ENCODE measurements at places on chromosomes 5 and 9.
A peak's percentile ranks its signal among the peaks of the same experiment; 100 is the strongest.

DNA sequence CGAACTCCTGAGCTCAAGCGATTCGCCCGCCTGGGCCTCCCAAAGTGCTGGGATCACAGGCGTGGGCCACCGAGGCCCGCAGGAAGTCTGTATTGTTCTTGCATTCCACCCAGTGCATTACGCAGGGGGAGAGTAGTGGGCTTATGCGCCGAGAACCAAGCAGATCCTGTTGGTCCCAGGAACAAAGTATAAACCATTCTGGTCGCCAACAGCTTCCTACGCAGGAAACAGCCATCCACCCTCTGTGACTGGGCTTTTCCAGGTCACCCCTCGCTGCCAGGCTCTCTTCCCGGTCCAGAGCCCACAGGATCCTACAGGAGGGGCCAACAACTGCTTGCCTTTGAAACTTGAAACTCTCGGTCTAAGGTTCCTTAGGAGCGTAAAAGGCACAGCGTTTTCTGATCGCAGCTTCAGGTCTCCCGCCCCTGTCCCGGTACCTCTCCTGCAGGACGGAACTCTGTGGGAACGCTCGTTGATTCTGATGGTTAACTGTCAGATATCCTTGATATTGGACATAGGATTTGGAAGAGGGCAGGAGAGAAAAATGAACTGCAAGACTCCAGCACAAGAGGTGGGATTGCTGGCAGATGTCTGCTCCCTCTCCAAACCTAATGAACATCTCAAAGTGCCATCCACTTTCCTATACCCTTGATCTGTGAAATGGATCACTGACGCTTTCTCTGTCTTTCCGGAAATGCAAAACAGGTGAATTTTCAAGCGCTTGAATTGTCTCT lies 4.2 kb upstream of the ANXA2R start:
- DNase-seq = no peak

- no peak for DNase-seq
Observed at GRCh38 chr5:57303985-57304384, 130.1 kb downstream of the GPBP1 start.

DNA sequence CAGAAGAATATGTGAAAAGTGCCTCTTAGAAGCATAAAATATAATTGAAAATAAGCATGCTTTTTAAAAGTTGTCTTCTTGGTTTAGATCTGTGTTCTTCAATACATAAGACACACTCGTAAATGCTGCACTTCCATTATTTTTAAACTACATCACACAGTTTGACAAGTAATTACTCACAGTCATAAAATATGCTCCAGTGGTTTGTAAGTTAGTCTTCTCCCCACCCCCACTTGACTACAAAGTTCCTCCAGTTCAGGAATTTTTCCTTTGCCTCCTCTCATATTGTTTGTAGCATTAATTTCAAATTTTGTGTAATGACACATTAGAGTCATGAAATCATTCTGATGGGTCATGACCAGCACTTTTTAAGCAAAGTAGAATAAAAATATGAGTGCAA lies 60.3 kb upstream of the PTGER4 start:
- no peak for DNase-seq

DNA sequence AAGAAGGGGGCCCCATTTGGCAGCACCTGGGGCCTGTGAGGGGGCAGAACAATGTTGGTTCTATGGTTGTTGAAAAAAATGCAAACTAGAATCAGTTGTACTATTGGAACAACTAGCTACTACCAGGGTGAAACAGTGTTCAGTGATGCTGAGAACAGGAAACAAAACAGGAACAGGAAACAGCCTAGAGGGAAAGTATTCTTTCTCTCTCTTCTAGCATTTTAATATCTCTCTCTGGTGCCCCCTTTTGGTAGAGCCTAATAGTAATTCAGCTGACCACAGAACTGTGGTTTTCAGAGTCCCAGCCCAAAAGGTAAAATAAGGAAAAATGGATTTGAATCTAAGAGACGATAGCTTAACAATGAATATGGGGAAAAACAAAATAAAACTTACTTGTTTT lies 138.0 kb upstream of the KCNN2 start:
- DNase-seq = no peak

DNA sequence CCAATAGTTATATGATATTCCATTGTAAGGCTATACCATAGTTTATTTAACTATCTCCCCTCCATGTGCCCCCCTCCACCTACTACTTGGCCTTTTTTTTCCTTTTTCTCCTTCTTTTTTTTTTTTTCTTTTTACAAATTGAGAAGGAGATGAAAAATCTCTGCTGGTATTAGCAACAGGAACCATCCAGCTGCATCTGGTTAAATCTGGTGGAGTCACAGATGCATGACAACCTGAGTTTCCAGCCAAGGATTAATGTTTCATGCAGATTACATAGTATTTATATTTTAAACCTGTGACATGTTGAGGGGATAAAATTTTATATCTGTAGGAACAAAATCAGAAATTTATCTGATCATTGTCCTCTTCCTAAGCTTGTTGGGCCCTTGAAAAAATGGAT lies 128.5 kb upstream of the IQGAP2 start:
- DNase-seq = no peak

- DNase-seq = peak; percentile 42
Observed at GRCh38 chr9:115640887-115641286, 512.7 kb upstream of the PAPPA start.

- DNase-seq = no peak
Observed at GRCh38 chr9:89352874-89353649, 34.8 kb downstream of the SECISBP2 start.

- DNase-seq = no peak
Observed at GRCh38 chr5:140569197-140569596, 4.6 kb downstream of the SLC35A4 start.

DNA sequence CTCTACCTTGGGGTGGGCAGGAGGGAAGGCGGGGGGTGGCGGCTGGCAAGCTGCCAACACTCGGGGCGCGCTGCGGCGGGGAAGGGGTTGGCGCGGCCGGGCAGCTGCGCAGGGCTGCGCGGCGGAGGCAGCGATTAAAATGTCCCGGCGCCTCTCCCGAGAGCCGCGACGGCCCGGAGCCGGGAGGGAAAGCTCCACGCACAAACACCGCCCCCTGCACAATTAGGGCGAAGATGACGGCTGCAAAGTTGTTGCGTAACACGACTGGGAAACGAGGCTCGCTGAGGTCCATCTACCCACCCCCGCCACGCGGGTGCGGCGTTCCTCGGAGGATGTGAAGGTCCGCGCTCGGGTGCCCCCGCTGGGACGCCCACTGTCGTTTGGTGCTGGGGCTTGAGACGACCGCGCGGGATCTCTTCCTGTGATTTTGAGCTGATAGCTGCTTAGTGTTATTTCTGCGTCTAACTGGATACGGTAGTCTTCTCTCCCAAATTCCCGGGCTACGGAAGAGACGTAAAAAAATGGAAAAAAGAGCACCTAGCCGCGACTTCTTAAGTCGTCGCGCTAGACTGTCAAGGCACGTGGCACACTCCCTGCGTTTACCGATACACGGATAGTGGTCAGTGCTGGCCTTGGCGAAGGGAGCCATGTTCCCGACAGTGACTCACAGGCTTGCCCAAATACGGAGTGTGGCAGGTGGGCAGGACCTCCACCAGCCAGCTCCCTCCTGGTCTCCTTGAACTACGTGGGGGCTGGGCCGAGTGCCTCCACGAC lies 958 bp upstream of the NFIL3 start:
- peak; percentile 72 for DNase-seq

- no peak for DNase-seq
Observed at GRCh38 chr9:5326187-5326586, 13.5 kb downstream of the RLN1 start.

GRCh38 chr9:1939926-1940368 lies 75.2 kb upstream of the SMARCA2 start:
- DNase-seq = no peak

- no peak for DNase-seq
Observed at GRCh38 chr5:6708814-6709213, 4.4 kb upstream of the TENT4A start.

DNA sequence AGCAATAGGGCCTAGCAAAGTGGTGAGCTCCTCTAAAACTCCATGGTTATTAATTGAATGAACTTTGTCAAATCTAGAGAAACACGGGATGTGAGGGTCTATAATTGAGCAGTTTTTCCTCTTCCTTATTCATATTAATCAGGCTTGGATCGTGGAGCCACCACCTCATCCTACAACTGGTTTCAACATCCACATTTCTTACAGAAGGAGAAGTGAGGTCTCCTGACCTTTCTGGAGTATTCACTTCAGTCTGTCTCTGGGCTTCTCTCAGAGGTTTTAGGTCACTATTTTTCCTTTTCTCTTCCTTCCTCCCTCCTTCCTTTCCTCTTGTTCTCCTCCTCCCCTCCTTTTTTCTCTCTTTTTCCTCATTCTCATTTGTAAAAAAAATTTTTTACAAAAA lies 177.3 kb upstream of the ACTBL2 start:
- DNase-seq = no peak

DNA sequence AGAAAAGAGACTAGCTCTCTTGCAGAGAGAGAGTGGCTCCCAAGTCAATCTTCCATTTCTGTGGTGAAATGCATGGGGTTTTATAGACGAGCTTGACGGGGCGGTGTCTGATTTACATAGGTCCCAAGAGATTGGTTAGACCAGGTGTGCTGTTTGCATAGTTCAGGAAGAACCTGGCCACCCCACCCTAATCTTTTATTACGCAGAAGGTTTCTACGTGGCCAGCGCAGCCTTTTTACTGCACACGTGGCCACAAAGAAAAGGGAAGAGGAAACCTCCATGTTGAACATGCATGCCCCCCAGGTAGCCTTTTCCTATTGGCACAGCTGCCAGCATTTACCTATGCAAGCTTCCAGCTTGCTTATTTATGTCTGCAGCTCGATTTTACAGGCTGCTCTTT lies 92.1 kb downstream of the CAVIN4 start:
- no peak for DNase-seq

GRCh38 chr5:168746893-168747640 lies 167.9 kb upstream of the PANK3 start:
- DNase-seq = no peak

GRCh38 chr9:27368316-27368985 lies 71.5 kb upstream of the EQTN start:
- DNase-seq = no peak

GRCh38 chr5:125337294-125337693 lies 590.9 kb upstream of the ZNF608 start:
- no peak for DNase-seq

DNA sequence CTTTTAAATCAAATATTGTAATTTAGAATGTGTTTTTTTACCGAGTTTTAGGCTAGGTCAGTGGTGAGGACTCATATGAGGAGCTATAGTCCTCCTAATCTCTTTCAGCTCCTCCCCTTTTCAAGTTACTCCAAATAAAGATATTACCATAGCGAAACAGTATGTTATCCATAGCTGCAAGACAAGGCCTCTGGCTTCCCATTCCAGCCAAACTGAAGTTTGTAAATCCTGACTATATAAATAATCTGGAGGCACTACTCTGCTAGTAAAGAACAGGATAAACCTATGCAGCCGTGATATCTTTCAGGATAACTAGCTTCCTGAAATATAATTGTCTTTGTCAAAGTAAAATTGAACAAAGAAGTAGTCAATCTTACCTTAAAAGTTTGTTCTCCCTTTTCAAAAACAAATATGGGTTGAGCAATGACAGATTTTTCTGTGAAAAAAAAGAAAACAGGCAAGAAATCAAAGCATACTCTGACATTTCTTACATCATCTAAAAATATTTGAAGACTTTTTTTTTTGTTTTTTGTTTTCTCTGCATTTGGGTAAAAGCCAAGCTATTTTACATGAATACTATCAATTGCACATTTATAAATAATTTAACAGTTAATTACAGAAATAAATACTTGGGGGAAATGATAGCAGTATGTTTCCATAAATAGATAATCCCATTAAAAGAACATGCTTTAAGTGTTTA lies 29.3 kb upstream of the NADK2 start:
- no peak for DNase-seq

DNA sequence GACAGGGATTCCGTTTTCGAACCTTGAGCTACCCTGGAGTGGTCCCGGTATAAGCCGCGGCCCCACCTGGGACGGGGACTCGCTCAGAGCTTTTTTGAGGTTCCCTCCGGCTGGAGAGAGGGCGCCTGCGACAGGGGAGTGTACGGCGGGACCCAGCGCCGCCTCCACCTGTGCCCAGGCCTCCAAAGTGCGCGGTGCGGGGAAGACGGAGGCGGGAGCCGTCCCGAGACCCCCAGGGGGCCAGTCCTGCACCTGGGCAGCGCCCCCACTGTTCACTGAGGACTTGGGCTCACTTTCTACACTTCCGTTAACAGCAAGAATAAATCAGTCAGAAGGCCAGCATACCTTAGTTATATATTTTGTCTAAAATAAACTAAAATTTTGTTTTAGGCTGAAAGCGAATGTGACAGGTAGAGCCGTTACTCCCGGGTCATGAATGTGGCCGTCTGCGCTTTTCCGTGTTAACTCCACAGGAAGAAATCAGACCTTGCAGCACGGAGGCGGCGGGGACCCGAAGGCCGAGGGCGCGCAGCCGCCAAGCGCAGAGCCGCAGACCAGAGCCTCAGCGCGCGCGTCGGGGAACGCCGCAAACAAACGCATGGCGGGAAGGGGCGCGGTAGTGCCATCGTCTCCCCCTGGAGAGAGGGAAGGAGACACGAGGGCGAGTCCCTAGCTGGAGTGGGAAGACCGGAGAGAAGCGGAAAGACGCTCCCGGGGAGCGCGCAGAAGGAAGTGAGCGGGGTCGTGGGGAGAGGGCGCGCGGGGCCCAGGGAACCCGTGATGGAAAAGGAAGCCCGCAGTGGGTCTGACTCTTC lies 14.1 kb downstream of the TRIM7 start:
- no peak for DNase-seq

DNA sequence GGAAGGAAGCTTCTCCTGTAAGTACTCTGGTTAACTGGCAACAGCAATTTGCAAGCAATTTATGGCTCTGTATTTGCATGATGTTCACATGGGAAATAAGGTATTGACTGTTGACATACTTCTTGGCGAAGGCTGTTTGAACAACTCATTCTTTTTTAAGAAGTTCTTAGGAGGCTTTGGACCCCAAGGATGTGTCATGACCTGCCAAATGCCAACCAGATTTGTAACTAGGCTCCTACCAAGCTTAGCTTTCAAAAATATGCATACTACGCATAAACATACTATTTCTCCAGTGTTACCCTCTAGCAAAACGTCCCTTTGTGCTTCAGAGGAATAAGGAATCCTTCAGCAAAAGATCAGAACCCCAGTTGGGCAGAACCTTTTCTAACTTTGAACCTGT lies 165.2 kb upstream of the MSX2 start:
- DNase-seq = peak; percentile 83

DNA sequence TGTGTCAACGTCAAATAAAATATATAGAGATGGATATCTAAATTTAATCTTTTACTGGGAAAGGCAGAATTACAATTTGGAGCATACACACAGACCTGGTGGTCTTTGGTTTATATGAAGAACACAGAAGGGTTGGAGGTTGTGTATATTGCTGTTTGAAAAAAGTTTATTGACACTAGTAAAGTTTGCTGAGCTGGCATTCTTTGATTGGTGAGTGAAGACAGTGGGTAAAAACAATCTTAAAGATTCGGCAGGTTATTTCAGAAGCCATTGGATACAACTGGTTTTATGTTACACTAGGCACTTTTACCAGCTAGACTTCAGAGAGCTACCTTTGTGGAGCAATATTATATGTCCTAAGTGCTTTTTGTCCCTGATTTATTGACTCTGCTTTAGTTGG lies 27.2 kb downstream of the IZUMO3 start:
- no peak for DNase-seq

GRCh38 chr5:14713476-14714390 lies 49.2 kb downstream of the OTULIN start:
- DNase-seq = no peak
